ENCODE measurements at places on chromosomes 3 and 15.

- no peak for DNase-seq
Measured at GRCh38 chr3:184334470-184335158, 2.8 kb upstream of the FAM131A start.

GRCh38 chr3:18420555-18420954, 4.6 kb downstream of the SATB1 start:
- no peak for DNase-seq

DNA sequence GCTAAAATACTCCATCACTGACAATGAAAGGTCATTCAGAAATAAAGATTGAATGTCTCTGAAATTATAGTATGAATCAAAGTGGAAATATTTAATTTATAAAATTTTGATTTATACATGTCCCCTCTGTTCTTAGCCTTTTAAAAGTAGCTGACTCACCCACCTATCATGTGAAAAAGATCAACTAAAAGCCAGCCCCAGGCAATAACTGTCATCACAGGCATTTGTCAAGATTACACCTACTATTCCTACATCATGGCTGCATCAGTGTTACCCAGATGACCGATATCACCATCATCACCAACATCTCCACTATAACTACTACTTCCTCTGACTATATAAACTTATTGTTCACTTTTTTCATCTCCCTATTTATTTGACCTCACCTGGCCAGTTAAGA, 14.3 kb upstream of the PIK3R4 start:
- no peak for DNase-seq

GRCh38 chr15:86316726-86317383, 237.2 kb downstream of the AGBL1 start:
- no peak for DNase-seq

- peak; percentile 10 for DNase-seq
Measured at GRCh38 chr15:33963831-33964664, 4.2 kb upstream of the CHRM5 start.

DNA sequence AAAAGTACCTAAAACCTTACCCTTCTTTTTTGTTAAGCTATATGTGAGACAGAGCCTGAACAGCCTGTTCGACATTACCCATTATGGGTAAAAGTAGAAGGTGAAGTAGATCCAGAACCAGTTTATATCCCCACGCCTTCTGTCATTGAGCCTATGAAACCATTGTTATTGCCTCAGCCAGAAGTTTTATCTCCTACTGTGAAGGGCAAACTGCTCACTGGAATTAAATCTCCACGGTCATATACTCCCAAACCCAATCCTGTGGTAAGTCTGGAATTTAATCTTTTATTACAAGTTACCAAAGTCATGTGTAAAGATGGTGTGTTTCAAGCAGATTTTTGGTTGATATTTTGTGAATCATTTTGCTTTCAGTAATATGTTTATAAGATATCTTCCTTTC, 47.1 kb upstream of the MAPKBP1 start:
- DNase-seq, result no peak

DNA sequence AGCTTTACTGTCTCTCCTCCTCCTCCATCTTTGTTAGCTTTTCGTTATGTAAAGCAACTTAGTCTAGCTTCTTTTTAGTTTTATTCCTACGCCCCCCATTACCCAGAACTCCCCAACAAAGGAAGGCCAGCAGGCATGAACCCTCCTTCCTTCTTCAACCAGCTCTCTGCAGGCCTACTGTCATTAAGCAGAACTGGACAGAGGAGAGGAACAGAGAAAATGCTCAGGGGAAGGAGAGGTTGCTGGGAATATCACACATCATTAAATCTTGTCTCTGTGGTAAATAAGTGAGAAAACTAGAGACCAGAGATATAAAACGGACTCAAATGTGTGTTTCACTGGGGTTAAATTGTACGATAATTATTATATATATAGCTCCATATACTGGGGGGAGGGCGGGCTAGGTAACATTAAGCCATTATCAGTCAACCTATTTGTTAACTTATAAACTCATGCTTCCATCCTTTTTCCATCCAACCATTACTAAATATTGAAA, 19.3 kb upstream of the SLC28A1 start:
- DNase-seq, result no peak

- DNase-seq, result no peak
Measured at GRCh38 chr15:86327230-86327865, 247.7 kb downstream of the AGBL1 start.

GRCh38 chr3:125023833-125024555, 31.8 kb downstream of the HEG1 start:
- no peak for DNase-seq

DNA sequence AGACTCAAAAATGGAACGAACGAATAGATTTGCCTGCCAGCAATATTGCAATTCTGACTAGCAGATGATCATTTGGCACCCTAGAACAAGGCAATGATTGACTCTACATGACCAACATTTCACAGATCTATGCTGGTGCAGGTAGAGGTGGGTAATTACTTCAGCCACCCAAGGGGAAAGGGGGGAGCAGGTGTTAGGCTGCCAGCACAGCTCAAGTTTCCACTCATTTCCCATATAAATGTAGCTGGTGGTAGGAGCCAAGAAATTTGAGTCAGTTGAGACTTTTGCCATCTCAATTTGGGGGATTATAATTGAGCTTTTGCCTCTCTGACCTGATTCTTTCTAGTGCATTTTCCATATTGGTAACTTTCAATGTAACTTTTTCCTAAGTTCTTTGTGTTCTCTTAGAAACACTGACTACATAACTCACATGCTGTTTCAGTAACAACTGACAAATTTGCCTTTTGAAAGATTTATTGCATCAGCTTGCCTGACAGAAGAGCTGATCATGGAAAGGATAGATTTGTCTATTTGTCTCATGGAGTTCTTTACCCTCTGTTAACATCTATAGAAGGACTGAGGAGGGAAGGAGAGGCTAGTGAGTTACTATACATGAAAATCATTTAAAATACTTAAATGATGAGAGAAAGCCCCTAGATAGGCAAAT, 902.5 kb downstream of the ZPLD1 start:
- DNase-seq, result no peak

- DNase-seq, result no peak
Measured at GRCh38 chr15:49490966-49491365, 67.9 kb downstream of the FGF7 start.

DNA sequence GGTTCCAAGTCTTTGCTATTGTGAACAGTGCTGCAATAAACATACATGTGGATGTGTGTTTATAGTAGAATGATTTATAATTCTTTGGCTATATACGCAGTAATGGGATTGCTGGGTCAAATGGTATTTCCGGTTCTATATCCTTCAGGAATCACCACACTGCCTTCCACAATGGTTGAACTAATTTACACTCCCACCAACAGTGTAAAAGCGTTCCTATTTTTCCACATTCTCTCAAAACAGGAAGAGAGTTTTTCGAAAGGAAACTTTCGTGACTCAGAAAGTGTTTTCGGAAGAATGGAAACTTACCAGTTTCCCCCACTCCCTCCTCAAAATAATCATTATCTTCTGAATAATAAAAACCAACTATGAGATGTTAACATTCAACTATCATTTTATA, 205.8 kb downstream of the ALCAM start:
- DNase-seq, result no peak

DNA sequence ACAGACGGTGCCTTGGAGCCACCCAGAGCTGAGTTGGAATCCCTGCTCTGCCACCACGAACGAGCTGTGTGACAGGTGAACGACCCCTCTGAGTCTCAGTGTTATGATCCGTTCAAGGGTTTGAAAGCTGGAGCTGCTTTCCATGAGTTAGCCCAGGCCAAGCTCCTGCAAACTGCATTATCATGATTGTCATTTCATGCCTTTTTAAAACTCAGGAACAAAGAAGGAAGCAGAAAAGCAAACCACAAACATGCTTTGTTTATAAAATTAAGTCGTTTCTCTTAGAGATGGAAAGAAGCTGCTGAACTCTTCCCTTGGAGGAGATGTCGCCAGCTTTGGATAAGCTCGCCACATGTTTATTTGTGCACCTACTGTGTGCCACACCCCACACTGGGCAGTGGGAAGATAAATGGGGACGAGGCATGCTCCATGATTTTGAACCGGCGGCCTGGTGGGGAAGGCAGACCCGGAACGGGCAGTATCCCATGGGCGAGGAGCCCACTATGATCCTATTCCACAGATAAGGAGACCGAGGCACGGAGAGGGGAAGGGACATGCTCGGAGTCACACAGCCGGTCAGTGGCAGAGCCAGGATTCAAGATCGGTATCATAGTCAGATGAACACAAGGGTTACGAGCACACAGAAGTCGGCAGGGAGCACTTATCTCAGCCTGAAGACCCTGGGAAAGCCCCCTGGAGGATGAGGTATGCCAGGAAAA, 15.9 kb downstream of the HRH1 start:
- DNase-seq, result no peak

DNA sequence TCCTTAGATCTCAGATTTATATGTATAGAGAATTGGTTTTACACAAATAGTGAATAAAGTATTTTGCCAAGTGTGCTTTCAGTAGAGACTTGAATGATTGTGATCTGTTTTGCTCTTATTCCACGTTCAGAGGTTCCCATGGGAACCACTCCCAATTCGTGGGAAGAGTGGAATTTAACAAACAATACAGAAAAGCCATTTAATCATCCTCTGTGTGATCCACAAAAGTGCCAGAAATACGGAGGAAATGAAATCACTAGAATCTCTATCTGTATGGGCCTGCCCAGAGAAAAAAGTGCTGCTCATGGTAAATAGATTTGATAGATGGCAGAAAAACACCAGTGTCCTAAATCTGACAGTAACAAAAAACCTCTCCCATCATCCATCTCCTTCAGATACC, 56.0 kb downstream of the CNTN4 start:
- no peak for DNase-seq

- no peak for DNase-seq
Measured at GRCh38 chr15:74402873-74403587, 30.7 kb downstream of the SEMA7A start.

DNA sequence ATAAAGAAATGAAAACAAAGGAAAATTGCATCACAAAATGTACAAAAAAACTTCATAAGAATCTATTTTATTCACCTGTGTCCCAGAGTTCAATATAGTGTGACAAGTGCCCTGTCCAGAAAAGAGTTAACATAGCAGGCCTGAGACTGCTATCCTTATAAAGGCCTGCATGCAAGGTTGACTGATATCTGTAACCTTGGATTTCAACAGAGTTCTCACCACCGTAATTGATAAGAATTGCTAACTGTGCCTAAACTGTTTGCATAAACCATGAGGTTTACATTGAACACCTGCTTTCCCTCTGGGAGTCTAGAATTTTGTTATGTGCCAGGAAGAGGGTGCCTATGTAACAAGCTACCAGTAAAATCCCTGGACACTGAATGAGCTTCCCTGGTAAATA, 461.7 kb upstream of the DPH6 start:
- DNase-seq, result no peak

DNA sequence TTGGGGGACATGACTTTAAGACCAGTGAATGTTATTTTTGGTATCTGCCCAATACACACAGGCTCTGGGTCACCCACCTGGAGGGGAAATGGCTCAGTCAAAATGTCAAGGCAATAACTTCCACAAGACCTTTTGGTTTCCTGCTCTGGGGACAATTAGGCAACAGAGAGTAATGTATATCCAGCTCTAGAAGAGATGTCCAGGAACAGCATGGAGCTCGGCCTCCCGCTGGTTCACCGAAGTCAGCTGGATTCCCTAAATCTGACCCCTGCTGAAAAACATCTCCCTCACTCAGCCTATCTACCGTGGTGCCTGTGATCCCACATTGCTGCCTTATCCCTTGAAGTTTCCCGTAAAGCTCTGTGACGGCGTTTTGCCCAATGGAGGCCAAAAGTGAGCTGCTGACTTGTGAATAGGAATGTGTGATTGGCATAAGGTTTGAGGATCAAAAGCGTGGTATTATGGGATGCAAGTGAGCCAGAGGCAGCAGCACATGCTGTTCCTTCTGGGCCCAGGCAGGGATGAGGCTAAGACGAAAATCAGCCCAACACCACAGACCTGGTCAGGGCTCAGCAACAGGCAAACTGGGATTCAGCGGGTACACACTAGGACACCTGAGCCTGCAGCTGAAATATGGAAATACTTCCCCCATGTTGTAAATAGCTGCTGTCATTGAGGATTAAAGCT, 47.2 kb upstream of the SLC6A11 start:
- no peak for DNase-seq

DNA sequence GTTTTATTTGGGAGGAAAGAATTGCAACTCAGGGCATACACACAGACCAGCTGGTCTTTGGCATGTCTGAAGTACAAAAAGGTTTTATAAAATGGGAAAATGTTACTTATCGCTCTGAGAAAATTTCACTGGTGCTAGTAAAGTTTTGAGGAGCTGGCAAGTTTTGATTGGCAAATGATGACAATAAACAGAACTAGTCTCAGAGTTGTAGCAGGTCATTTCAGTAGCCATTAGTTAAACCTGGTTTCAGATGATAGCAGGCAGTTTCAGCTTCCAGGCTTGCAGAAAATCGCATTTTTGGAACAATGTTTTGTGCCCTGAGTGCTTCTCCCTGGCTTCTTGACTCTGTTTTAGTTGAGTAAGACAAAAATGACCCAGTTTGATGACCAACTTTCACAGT, 10.7 kb downstream of the B2M start:
- no peak for DNase-seq

GRCh38 chr3:34256021-34256420, 457.6 kb downstream of the PDCD6IP start:
- DNase-seq, result no peak
